Left renal cortex interstitium (tissue), 4 donors: ENCODE measurements at places on chromosomes 5 and 9. TPM values are rescaled to one million over a fixed set of nuclear protein-coding genes. Genes with fewer than 3 reads are reported as not detected.

- DNase-seq: no peak
Measured at GRCh38 chr9:118536153-118536552, 832.0 kb downstream of the TLR4 start.

The NEUROG1 gene
- polyA plus RNA-seq: not detected

DNA sequence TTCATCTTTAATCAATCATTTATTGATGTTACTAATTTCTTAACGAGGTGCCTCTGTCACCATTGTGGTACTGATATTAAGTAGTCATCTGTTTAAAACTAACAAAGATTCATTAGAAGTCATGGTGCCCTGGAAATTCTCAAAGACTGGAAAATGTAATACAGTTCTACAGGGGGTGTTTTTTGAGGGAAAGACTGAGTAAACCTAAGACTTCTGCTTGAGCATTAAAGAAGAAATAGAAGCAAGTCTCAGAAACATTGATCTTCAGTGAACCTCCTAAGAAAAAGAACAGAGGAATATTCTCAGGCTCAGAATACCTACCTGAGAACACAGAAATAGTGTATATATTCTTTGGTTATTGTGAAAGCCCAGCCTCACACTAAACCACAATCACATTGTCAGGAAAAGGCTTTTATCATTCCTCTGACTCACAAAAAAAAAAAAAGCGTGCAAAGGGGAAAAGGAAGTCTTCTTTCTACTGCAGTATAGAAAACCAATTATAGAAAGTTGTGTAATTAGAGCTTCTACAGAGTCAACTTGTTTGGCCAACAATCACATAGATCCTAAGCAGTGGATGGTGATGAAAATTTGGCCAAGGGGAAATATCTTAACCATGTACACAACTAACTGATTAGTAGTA is 60.8 kb downstream of the HINT1 start:
- DNase-seq: no peak

The PCDH12 gene
- polyA plus RNA-seq: 13.2 TPM

- no peak for DNase-seq
Measured at GRCh38 chr5:17854901-17855300, 220.6 kb downstream of the TAF11L14 start.

DNA sequence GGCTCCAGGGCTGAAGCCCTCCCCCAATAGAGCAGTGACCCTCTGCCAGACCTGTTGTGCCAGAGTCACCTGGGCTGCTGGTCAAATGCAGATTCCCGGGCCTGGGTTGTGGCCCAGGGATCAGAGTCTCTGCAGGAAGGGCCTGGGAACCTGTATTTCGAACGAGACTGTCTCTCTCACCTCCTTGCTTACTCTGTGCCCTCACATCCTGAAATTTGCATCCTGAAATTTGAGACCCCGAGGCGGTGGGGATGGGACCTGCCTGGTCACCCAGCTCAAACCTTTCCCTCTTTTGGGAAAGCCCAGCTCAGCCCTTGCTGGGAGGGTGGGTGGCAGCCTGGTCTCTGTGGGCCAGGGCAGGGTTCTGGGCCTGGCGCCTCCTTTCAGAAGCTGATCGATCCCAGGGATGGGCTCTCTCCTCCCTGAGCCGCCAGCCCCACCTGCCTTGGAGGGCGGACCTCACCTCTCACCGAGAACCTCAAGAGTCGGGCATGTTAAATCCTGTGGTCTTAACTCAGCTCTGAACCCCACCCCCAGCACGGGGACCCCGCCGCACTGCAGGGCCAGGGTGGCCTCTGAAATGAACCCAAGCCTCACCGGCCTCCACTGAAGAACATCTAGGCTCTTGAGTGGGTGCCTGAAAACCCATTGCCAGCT is 44.0 kb upstream of the IER5L start:
- no peak for DNase-seq

DNA sequence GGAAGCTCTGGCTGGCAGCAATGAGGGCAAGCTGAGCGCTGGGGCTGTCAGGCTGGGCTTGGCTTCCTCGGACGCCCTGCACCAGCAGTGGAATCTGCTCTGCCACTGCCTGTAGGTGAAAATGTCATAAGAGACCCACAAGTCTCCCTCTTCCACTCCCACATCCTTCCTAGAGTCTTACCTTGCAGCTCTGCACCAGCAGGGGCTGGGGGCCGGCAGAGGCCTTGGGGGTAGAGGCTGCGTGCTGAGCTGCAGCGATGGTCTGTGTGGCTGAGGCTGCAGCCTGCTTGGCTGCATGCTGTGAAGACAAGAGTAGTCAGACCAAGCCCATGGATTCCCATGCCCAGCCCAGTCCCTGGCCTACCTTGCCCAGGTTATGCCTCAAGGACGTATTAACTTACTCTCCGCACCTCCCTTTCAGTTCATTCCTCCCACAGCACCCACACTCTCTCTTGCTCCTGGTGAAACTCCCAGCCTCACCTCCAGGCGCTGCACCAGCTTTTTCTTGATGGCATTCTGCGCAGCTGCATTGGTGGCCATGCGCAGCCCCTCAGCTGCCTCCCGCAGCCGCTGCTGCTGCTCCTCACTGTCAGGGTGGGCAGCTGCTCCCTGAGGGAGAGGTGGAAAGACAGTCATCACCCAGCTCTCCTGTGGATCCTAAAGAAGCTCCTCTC is 17.3 kb downstream of the TLN1 start:
- no peak for DNase-seq

GRCh38 chr5:113118765-113119164 is 142.2 kb downstream of the DCP2 start:
- no peak for DNase-seq
